Motor neuron (in vitro differentiated cells): ENCODE measurements at places on chromosomes 13 and 19.

DNA sequence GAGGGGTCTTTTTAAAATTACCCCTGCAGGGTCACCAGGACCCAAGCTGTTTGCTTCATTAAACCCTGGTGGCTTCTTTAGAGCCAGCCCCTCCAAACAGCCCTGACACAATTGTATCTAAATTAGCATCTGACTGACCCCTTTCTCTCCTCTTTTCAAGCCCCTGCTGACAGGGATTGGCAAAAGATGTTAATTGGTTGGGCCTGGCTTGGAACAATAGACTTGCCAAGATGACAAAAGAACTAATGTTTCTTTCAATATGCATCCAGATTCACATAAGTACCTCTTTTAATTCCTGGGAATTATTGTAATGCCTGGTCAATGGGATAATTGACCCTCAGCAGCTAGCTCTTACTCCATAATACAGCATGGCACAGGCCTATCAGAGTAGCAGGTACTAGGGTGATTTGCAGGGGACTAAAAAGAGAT, 140.8 kb downstream of the SHISA2 start:
- ATAC-seq: peak; percentile 19

GRCh38 chr19:56109226-56109625, 11.9 kb downstream of the ZNF787 start:
- ATAC-seq: no peak

DNA sequence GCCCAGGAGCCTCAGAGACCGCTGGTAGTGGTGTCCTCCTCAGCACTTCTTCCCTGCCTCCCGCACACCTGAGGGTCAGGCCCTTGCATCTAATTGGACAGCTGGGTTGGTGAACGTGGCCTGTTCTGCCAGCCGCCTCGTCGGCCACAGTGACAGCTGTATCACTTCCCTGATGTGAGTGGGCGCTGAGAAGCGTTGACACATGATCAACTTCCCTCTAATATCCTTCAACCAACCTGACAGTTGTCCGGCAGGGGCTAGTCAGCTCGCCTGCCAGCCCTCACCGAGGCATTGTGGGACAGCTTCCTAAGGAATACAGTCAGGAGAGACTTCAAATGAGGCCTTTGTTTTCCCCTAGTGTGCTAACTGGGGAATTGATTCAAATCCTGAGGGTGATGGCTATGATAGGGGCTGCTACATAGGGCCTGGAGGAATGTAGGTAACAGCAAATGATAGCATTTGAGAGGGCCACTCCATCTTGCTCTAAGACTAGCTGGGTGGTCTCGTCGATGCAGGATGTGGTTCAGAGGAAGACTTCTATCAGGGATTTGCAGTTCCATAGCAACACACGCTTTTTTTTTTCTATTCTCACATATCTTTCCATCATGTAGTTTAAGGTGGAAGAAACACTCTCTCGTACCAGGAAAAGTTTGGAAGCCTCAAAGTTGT, 230.8 kb downstream of the TSHZ3 start:
- ATAC-seq: no peak

DNA sequence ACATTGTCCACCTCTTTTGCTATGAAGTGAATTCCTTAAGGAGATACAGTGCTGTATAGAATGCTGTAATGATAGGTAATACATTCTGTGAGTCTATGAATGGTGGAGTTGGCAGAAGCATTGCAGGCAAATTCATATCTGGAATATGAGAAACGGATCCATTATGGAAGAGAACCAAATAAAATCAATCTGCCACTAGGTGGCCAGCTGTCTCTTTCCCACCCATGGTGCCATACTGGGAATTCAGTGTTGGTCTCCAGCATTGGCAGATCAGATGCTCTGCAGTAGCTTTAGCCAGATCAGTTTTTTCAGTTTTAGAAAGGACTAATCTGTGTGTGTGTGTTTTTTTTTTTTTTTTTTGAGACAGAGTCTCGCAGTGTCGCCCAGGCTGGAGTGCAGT, 27.6 kb downstream of the DNAJC3 start:
- no peak for ATAC-seq

GRCh38 chr19:1041272-1041834, 1.4 kb downstream of the ABCA7 start:
- no peak for ATAC-seq

DNA sequence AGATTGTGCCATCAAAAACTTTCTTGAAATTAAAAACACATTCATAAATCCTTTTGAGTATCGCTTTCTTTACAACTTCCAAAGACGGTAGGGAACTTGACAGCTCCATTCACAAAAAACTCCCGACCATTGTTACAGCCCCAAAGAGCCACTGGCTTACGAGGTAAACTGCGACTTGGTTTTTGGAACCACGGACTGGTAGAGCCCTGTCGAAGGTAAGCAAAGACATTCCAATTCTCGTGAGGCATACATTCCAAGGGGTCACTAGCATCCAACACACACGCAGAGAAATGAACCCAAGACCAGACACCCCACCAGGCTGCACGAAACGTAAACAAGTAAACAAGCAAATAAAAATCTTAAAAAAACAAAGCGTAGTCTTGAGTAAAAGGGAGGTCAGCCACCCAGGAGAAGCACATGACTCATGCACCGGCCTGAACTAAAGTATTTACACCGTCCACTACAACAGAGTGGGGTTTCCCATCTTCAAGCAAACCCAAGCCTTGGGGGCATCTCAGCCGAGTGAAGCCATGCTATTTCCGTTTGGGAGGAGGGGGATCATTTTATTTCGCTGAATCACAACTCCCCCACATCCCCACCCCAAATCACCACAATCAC, 1.4 kb downstream of the BRD4 start:
- peak; percentile 49 for ATAC-seq

DNA sequence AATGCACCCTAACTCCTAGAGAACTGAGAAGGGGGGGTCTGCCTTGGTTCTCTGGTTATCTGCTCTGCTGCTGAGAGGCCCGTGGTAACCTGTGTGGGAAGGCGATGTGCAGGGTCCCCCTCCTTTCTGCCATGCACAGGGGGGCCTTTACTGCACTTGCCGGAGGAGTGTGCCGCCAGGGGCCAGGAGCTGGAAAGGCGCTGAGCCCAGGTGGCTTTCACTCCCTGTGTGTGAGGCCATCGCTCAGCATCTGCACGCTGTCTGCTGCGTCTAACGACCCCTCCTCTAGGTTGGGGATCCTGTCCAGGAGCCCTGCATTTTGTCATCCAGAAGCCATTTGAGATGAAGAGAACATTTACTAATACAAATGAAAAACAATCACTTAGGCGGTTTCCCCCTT, 37.0 kb upstream of the TEX29 start:
- no peak for ATAC-seq

GRCh38 chr19:19659646-19660245, 3.7 kb downstream of the ATP13A1 start:
- no peak for ATAC-seq

- no peak for ATAC-seq
Observed at GRCh38 chr19:10104130-10104513, 1.6 kb upstream of the ANGPTL6 start.

GRCh38 chr19:2101417-2102335, 5.0 kb downstream of the IZUMO4 start:
- no peak for ATAC-seq

DNA sequence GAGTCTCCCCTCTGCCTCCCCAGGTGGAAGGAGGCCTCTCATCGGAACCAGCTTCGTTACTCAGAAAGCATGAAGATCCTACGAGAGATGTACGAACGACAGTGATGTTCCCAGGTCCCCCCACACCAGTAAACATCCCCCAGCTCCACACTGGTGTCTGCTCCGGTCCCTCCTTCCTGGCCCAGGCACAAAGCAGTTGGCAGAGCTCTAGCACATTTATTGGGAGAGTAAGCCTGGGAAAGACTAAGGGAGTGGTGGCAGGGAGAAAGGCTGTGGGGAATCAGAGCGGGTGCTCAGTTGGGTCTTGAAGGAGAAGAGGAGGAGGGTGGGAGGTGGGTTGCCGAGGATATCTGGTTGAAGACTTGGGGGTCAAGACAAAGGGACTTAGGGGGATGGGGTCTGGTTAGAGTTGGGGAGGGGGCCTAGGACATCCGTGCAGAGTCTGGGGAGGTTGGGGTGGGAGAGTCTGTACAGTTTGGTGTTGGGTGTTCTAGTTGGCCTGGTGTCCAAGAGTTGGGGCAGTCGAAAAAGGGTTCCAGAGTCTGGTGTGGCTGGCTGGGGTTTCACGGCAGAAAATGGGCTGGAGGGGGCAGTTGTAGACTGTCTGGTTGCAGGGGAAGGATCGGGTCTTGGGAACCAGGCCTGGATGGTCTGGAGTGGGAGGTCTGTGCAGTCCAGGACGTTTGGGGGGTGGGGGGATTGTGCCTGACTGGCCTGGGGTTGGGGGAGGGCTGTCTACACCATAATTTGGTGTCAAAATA, 2.3 kb downstream of the HSPB6 start:
- ATAC-seq: no peak

GRCh38 chr19:32219881-32220472, 125.4 kb upstream of the ZNF507 start:
- no peak for ATAC-seq

GRCh38 chr19:49396738-49397505, 8.9 kb downstream of the KASH5 start:
- ATAC-seq: no peak

DNA sequence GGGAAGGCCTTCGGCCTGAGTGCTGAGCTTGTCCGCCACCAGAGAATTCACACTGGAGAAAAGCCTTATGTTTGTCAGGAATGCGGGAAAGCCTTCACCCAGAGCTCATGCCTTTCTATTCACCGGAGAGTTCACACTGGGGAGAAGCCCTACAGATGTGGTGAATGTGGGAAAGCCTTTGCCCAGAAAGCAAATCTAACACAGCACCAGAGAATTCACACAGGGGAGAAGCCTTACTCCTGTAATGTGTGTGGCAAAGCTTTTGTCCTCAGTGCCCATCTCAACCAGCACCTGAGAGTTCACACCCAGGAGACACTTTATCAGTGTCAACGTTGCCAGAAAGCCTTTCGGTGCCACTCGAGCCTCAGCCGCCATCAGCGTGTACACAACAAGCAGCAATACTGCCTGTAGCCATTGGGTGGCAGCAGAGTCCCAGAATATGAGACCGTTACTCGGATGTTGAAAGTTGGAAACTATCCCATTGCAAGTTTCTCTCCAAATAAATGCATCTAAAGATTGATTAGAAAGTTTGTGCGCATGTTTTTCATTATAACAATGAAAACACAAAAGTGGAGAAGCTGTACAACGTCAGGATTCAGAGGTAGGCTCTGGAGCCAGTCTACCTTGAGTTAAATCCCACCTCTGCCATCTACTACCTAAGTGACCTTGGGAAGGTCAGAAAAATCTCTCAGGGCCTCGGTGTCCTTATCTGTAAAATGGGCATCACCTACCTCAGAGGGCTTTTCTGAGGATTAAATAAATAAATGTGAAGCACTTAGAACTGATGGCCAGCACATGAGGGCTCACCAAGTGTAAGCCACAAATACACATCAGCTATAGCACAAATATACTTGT, 21.1 kb downstream of the ZNF473 start:
- ATAC-seq: no peak

DNA sequence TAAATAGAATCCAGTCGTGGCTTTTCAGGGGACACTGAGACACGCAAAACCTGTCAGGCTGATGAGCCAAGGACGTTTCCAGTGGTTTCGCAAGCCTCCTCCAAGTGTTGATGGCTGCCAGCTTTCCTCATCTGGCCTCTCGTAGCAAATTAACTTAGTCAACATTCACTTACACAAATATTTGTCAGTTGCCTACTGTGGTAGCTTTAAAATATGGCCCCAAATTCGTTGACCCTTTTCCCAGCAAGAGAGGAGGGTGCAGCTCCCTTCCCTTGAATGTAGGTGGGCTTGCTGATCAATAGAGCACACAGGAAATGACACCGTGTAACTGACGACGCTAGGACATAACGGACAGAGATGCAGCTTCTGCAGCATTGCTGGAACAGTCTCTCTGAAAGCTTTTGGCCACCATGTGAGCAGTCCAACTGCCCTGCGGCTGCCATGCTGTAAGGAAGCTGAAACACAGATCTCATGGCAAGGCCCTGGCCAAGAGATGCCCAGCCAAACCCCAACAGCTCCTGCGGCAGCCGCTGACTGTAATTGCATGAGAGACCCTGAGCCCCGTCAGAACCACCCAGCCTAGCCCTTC, 5.5 kb upstream of the RANBP3 start:
- ATAC-seq: no peak

DNA sequence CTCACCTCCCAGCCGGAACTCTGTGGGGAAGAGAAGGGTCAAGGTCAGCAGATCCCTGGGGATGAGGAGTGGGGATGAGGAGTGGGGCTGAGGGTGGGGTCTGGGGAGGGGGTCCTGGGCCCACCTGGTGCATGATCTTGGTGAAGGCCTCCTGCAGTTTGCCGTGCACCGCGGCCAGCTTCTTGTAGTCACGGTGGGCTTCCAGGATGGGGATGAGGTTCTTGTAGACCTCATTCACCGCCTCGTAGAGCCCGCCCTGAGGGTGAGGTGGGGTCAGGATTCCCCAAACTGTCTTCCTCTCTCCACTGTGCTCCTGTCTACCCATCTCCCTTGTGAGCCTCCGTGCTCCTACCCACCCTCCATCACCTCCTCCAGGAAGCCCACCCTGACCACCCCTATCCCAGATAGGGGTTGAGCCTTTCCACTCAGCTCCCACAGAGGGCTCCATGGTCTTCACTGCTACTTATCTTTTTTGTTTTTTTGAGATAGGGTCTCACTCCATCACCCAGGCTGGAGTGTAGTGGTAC, 6.8 kb upstream of the KANK2 start:
- no peak for ATAC-seq

DNA sequence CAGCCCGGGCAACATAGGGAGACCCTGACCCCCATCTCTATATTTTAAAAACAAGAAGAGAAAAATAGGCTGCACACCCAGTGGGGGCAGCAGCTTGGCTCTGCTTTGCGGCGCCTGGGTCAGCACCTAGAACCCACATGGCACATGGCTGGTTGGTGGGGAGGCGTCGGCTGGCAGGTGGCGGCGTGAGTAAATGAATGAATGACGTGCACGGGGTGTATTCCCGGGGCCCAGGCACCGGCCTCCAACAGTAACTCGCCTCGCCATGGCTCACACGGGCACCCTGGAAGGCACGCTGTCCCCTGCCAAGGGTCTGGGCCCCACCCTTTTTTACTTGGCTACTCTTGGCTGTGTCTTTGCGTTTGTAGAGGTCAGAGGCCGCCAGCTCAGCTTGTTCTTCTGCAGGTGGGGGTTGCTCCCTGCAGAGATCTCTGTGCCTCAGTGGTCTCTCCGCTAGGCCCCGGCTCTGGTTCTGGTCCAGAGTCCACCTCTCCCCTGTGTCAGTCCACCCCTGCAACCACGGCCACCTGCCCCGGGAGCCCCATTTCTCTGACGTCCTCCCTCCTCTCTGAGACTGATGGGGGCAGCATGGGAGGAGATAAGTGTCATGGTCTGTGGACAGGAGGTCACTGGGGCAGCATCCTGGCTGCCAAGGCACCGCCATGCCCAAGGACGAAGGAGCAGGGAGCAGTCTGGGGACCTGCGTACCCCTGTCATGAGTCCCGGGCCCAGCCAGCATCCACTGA, 5.6 kb downstream of the FZR1 start:
- ATAC-seq: no peak
